Left ventricle myocardium inferior (tissue), 1 donor: ENCODE measurements at places on chromosomes 13 and 19. TPM values are rescaled to one million over a fixed set of nuclear protein-coding genes. Genes with fewer than 3 reads are reported as not detected.

GRCh38 chr13:37456506-37456905 lies 142.1 kb downstream of the POSTN start:
- no peaks in the 10 kb centered on the region for H3K36me3 ChIP-seq
- H3K4me1 ChIP-seq, result no peaks in the 10 kb centered on the region
- H3K27me3 ChIP-seq, result no peaks in the 10 kb centered on the region
- H3K27ac ChIP-seq, result no peak overlapping the region

DNA sequence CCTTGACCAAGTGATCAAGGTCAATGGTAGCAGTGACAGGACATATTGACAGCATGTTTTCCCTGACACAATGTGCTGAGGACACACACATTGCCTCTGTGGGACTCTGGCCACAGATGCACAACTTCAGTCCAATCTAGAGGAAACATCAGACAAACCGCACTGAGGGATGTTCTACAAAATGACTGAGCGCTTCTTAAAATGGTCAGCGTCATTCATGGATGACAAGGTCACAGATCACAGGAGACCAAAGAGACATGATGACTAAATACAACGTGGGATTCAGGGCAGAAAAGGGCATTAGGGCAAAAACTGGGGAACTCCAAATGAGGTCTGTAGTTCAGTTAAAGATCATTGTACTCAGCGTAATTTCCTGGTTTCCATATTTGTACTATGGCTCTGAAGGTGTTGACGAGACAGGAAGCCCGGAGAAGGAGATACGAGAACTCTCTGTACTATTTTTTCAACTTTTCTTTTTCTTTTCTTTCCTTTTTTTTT lies 20.6 kb downstream of the PBX4 start:
- no peak for DNase-seq
- no peak overlapping the region for H3K27ac ChIP-seq
- no peak overlapping the region for H3K4me3 ChIP-seq
- H3K4me1 ChIP-seq, result no peaks in the 10 kb centered on the region
- H3K36me3 ChIP-seq, result no peaks in the 10 kb centered on the region

DNA sequence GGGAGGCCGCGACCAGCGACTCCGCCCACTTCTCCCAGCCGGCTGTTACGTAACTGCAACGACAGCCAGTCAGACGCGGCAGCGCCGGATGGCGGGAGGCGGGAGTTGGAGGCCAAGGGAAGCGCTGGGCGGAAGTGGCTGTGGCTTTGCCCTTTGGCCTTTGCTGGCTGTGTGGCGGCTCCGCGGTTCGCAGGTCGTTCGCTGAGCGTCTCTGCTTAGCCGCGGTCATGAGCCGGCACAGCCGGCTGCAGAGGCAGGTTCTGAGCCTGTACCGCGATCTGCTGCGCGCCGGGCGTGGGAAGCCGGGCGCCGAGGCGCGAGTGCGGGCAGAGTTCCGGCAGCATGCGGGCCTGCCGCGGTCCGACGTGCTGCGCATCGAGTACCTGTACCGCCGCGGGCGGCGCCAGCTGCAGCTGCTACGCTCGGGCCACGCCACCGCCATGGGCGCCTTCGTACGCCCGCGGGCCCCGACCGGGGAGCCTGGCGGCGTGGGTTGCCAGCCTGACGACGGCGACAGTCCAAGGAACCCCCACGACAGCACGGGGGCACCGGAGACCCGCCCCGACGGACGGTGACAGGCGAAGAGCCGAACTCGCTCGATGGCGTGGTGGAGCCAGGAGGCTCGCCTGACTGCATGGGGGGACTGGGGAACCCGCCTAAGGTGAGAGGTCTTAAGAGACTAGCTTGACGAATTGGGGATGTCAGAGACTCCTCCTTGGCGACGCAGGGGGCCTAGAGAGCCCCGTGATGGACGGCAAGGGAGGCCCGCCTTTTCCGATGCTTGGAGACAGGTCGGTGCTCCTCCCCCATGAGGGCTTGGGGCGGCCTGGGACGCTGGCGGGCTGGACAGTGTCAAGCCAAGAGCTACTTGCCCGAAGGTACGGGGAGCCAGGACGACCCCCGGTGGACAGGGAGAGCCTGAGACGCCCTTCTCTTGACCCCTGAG lies at the start of gene SDHAF1:
Gene SDHAF1 (plus strand): TSS at position 141 of the 946 bp plus-strand sequence. CDS start 87 bp downstream, at position 228.
- DNase-seq, result peak; percentile 98
- peak within 1 kb of the TSS; percentile 97 for H3K4me3 ChIP-seq
- H3K36me3 ChIP-seq, result peaks cover 16% of the 10 kb centered on the region
- peak within 1 kb of the TSS; percentile 93 for H3K27ac ChIP-seq
- peaks cover 49% of the 10 kb centered on the region for H3K4me1 ChIP-seq

The SYT5 gene
- not detected for total RNA-seq

- H3K4me1 ChIP-seq, result no peaks in the 10 kb centered on the region
- no peak overlapping the region for H3K27ac ChIP-seq
- no peak overlapping the region for H3K4me3 ChIP-seq
- H3K36me3 ChIP-seq, result no peaks in the 10 kb centered on the region
- no peaks in the 10 kb centered on the region for H3K27me3 ChIP-seq
These were observed 2816.6 kb downstream of the PCDH9 start for GRCh38 chr13:64413529-64413928.

DNA sequence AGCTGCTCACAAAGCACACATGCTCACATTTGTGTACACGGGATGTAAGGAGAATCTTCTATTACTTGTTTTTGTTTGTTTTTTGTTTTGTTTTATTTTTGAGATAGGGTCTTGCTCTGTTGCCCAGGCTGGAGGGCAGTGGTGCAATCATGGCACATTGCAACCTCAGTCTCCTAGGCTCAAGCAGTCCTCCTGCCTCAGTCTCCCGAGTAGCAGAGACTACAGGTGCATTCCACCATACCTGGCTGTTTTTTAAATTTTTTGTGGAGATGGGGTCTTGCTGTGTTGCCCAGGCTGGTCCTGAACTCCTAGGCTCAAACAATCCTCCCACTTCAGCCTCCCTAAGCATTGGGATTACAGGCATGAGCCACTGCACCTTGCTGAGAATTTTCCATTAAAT lies 41.8 kb downstream of the KCNC3 start:
- peaks cover 5% of the 10 kb centered on the region for H3K27me3 ChIP-seq
- no peak for DNase-seq
- H3K36me3 ChIP-seq, result peaks cover 74% of the 10 kb centered on the region
- no peak overlapping the region for H3K27ac ChIP-seq
- H3K4me3 ChIP-seq, result no peak overlapping the region

The ZNF557 gene
- 3.5 TPM for total RNA-seq

The TUBA3C gene
- total RNA-seq, result not detected

The NRTN gene
- 22.8 TPM for total RNA-seq

The NBEA gene
- total RNA-seq, result 21.0 TPM

- no peak overlapping the region for H3K4me3 ChIP-seq
- peak overlapping the region; percentile 61 for H3K27ac ChIP-seq
- H3K27me3 ChIP-seq, result no peaks in the 10 kb centered on the region
- peaks cover 29% of the 10 kb centered on the region for H3K36me3 ChIP-seq
- H3K4me1 ChIP-seq, result peaks cover 51% of the 10 kb centered on the region
These were observed 104.1 kb downstream of the FRY start for GRCh38 chr13:32135655-32136054.

The ZNF471 gene
- total RNA-seq, result 6.9 TPM

The POU2F2 gene
- total RNA-seq, result 1.2 TPM

GRCh38 chr19:46634045-46634655 lies 1.9 kb downstream of the GNG8 start:
- H3K36me3 ChIP-seq, result no peaks in the 10 kb centered on the region
- DNase-seq, result peak; percentile 65
- H3K4me1 ChIP-seq, result peaks cover 45% of the 10 kb centered on the region
- peaks cover 30% of the 10 kb centered on the region for H3K27me3 ChIP-seq
